ENCODE measurements at places on chromosomes 11 and 22. TPM values are rescaled to one million over a fixed set of nuclear protein-coding genes. Genes with fewer than 3 reads are reported as not detected.

The PTGDR2 gene
- 1.6 TPM for total RNA-seq

The PIH1D2 gene
- 2.0 TPM for total RNA-seq

The OR8G5 gene
- 0.16 TPM for total RNA-seq

The DERL3 gene
- 0.62 TPM for total RNA-seq

The GDPD4 gene
- not detected for total RNA-seq

DNA sequence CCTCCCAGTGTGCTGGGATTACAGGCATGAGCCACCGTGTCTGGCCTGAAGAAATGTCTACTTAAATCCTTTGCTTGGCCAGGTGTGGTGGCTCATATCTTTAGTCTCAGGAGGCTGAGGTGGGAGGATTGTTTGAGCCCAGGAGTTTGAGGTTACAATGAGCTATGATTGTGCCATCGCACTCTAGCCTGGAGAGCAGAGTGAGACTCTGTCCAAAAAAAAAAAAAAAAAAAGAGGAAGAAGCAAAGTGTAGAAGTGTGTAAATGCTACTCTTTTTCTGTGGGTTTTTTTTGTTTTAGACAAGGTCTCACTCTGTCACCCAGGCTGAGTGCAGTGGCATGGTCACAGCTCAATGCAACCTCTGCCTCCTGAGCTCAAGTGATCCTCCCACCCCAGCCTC lies 6.4 kb upstream of the ATG16L2 start:
- no peak for DNase-seq

- DNase-seq: no peak
Observed at GRCh38 chr11:110919241-110919922, 207.1 kb upstream of the ARHGAP20 start.

- no peak for DNase-seq
Observed at GRCh38 chr11:42232673-42233072, 773.2 kb upstream of the LRRC4C start.

DNA sequence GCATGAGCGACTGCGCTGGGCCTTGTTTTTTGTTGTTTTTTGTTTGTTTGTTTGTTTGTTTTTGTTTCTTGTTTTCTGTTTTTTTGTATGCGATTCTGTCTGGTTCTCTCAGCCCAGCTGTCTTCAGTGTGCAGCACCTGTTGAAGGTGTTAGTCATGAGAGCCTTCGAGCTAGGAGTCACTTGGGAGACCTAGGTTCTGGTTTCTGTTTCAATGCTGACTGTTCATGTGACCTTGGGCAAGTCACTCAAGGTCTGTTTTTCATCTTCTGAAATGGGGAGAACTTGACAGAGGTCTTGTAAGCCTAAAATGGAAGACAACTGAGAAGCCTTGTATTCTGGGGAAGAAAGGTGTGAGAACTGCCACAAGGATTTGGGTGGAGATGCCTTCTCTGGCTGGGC lies 1.8 kb downstream of the DCPS start:
- DNase-seq: no peak

DNA sequence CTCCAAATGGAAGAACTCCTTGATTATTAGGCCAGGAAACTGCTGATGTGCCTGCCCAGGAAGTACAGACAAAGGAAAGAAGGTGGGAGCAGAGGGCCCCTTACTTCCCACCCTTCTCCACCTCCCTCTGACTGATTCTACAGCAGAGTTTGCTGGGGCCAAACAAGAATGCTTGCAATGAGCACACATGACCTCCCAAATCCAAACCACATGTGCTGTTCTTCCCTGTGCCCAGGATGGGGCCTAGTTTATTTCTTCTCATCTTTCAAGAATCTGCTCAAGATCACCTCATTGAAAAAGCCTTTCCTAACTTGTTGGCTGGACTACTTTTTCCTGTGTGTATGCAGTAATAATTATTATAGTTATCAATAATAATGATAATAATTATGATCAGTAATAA lies 286.1 kb downstream of the RAB38 start:
- no peak for DNase-seq

DNA sequence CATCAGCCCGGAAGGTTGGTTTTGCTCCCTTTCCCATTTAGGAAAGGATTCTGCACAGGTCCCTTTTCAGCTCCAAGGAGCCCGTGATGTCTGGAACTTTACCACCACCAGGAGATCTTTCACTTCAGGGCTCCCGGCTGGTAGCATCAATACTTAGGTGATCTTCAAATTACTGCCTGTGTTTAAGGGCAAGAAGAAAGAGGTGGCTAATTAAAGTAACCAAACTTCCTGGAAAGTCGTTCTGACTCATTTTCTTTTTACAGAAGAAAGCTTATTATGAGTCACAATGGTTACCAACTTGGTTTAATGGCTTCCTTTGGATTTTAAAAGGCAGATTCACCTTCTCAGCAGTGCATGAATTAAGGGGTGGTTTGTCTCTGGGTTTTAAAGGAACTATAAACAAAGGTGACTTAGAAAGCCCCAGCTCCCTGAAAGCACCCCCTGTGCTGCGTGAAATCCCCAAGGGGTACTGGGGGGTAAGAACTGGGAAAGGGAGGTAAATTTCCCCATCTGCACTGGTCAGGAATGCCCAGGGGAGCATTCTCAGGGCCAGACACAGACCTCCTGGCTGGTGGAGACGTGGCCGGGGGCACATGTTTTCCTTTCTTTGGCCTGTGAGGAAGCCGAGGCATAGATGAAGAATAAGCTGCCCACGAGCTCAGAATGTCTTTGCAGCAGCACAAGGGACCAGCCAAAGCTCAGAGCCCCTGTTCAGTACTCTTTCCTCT lies 8.8 kb downstream of the POU2F3 start:
- DNase-seq: no peak

DNA sequence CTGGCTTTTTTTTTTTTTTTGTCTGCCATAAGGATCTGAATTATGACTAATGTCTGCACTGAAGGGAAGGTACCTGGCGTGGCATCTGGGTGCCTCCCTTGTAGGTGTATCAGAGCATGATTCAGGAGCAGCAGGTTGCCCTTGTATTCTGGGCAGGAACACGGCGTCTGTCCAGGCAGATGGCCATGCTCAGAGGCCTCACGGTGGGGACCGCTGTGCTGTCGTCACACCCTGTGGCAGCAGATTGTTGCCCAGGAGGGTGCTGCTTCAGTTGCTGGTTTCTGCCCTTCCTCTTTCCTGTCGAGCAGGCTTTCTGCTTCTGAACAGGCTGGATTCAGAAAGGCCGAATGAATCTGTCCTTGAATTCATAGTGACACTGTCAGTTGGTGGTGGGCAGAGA lies 11.0 kb downstream of the ZNRF3 start:
- DNase-seq: no peak

- DNase-seq: no peak
Observed at GRCh38 chr11:103202048-103202651, 92.9 kb downstream of the DYNC2H1 start.

Measured in occipital lobe (tissue), 3 donors.